ENCODE measurements at places on chromosomes 1 and 21. TPM values are rescaled to one million over a fixed set of nuclear protein-coding genes. Genes with fewer than 3 reads are reported as not detected.

TMEM269 gene
- total RNA-seq, result not detected

CZIB gene
- 90.0 TPM for total RNA-seq

DNA sequence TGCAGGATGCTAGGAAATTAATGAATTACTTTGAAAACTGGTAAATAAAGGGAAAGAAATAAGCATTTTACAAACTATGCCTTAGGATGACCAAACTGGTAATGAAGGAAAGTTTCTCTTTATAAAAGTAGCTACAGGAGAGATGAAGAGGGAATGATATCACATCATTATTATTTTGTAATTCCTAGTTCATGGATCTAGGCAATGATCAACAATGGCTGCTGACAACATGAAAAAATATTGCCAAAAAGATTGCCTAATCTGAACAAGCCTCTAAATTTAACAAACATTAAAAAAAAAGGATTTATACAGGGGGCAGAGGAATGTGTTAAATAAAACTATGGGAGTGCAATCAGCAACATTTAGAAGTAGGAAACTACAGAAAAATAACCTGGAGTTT, 38.9 kb downstream of the NOS1AP start:
- no peak overlapping the region for H3K4me3 ChIP-seq
- no peak overlapping the region for H3K27ac ChIP-seq
- H3K4me1 ChIP-seq, result no peaks in the 10 kb centered on the region
- DNase-seq, result no peak

GRCh38 chr1:6917067-6917466, 131.8 kb downstream of the CAMTA1 start:
- no peaks in the 10 kb centered on the region for H3K4me1 ChIP-seq
- no peaks in the 10 kb centered on the region for H3K36me3 ChIP-seq
- H3K4me3 ChIP-seq, result no peak overlapping the region
- no peaks in the 10 kb centered on the region for H3K27me3 ChIP-seq

- no peak within 1 kb of the TSS for H3K4me3 ChIP-seq
- H3K27ac ChIP-seq, result no peak within 1 kb of the TSS
- peaks cover 31% of the 10 kb centered on the region for H3K4me1 ChIP-seq
- H3K27me3 ChIP-seq, result 0 out of 2 replicates have a peak, but pooled peaks cover 2% of the 10 kb centered on the region
- H3K36me3 ChIP-seq, result peaks cover 9% of the 10 kb centered on the region
Measured at GRCh38 chr1:2529784-2530512, at the start of gene HES5. TSS of gene HES5 (minus strand) at chr1:2530263. CDS start at chr1:2530164, 99 bp downstream.

GRCh38 chr1:154733621-154734020, 125.6 kb upstream of the ADAR start:
- no peak for DNase-seq
- H3K27me3 ChIP-seq, result no peaks in the 10 kb centered on the region
- no peaks in the 10 kb centered on the region for H3K36me3 ChIP-seq
- H3K4me3 ChIP-seq, result no peak overlapping the region
